ENCODE measurements at places on chromosomes 4 and X.
A peak's percentile ranks its signal among the peaks of the same experiment; 100 is the strongest.

GRCh38 chrX:111244235-111244750, 26.0 kb downstream of the CAPN6 start:
- peak; percentile 4 for DNase-seq

DNA sequence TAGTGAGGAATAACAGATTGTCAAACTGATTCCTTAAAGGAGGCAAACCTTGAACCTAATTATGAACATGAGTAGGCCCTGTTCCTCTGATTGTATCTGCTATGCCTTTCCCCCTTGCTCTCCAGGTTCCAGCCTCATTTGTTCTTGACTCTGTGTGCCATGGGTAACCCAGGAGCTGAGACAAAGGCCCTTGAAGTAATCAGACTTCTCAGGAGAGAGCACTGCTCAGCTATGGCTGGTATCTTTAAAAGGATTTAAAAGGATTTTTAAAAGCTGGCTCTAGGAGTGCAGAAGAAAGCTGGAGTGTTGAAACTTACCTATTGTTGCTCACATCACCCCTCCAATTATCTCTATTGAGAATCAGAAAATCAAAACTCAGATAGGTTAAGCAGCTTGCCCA, 1565.5 kb upstream of the AGA start:
- no peak for DNase-seq

- no peak for DNase-seq
These were observed 105.1 kb downstream of the PHF8 start for GRCh38 chrX:53939127-53939526.

- DNase-seq: no peak
These were observed 109.7 kb downstream of the RTL5 start for GRCh38 chrX:72021975-72022374.

GRCh38 chr4:164221631-164222030, 532.3 kb upstream of the SMIM31 start:
- no peak for DNase-seq

- no peak for DNase-seq
These were observed 652.2 kb upstream of the DIPK2B start for GRCh38 chrX:45852884-45853283.

- DNase-seq: no peak
These were observed 63.2 kb upstream of the STARD8 start for GRCh38 chrX:68584221-68584620.

DNA sequence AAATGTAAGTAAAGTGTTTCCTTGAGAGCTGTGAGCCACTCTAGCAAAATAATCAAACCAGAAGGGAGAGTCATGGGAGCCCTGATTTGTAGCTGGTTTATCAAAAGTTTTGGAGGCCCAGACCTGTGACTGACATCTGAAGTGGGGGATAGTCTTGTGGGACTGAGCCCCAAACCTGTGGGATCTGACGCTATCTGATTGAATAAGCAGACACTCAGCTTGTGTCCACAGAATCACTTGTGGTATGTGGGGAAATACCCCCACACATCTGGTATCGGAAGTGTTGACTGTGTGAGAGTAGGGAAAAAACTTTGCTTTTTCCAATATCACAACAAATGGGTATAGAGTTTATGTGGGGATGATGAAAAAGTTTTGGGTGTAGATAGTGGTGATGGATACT, 35.4 kb downstream of the FUNDC1 start:
- DNase-seq: no peak

- DNase-seq: no peak
These were observed 57.0 kb upstream of the GRPEL1 start for GRCh38 chr4:7124689-7125442.

DNA sequence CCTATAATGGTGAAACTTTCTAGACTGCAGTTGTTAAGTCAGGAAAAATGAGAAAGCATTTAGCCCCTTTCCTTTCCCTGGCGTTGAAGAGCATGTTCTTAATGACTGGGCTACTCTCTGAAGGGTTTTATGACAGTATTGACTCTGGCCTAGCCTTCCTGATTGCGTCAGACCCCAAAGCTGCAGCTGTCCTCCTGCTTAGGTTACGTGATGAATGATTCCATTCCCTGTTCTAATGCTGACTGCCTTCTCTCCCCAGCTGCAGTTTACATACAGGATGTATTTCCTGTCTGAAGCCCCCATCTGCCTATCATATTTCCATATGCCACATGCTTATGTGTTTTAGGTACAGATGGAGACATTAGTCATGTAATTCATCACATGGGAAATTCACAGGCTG, 105.8 kb upstream of the EGFL6 start:
- DNase-seq: peak; percentile 10

GRCh38 chr4:27022963-27023362, 162.3 kb downstream of the STIM2 start:
- DNase-seq: no peak

DNA sequence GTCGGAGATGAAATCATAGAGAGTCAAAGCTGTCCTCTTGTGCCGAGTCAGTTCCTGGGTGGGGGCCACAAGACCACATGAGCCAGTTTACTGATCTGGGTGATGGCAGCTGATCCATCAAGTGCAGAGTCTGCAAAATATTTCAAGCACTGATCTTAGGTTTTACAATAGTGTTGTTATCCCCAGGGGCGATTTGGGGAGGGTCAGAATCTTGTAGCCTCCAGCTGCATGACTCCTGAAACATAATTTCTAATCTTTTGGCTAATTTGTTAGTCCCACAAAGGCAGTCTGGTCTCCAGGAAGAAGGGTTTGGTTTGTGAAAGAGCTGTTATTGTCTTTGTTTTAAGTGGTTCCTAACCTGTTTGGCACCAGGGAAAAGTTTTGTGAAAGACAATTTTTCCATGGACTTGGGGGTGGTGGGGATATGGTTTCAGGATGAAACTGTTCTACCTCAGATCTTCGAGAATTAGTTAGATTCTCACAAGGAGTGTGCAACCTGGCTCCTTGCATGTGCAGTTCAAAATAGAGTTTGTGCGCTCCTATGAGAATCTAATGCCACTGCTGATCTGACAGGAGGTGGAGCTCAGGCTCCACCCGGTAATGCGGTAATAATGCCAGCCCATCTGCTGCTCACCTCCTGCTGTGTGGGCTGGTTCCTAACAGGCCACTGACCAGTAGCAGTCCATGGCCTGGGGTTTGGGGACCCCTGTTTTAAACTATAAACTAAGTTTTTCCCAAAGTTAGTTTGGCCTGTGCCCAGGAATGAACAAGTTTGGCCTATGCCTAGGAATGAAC, 29.2 kb downstream of the METAP1 start:
- DNase-seq: no peak

- no peak for DNase-seq
These were observed 267.5 kb downstream of the FAT4 start for GRCh38 chr4:125582302-125582701.

DNA sequence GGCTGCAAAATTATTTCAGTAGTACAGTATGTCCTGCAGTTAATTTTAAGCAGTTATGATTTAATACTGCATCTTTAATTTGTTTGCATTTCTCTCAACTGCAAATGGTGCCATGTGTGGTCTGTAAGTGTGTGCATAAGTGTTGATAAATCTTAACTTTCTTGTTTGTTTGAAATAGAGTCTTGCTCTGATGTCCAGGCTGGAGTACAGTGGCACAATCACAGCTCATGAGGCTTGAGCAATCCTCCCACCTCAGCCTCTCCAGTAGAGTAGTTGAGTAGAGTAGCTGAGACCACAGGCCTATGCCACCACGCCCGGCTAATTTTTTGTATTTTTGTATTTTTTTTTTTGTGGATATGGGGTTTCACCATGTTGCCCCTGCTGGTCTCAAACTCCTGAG, 322.5 kb upstream of the NR3C2 start:
- DNase-seq: no peak

DNA sequence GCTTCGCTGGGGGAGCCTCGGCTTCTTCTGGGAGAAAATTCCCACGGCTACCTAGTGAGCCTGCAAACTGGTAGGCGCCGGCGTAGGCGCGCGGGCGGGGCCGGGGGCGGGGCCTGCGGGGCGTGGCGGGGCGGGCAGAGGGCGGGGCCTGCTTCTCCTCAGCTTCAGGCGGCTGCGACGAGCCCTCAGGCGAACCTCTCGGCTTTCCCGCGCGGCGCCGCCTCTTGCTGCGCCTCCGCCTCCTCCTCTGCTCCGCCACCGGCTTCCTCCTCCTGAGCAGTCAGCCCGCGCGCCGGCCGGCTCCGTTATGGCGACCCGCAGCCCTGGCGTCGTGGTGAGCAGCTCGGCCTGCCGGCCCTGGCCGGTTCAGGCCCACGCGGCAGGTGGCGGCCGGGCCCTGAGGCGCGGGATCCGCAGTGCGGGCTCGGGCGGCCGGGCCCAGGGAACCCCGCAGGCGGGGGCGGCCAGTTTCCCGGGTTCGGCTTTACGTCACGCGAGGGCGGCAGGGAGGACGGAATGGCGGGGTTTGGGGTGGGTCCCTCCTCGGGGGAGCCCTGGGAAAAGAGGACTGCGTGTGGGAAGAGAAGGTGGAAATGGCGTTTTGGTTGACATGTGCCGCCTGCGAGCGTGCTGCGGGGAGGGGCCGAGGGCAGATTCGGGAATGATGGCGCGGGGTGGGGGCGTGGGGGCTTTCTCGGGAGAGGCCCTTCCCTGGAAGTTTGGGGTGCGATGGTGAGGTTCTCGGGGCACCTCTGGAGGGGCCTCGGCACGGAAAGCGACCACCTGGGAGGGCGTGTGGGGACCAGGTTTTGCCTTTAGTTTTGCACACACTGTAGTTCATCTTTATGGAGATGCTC, at the start of gene HPRT1:
TSS of gene HPRT1 (plus strand) at position 161 of the 857 bp plus-strand sequence. CDS start at position 308, 147 bp downstream.
- DNase-seq: peak; percentile 54

DNA sequence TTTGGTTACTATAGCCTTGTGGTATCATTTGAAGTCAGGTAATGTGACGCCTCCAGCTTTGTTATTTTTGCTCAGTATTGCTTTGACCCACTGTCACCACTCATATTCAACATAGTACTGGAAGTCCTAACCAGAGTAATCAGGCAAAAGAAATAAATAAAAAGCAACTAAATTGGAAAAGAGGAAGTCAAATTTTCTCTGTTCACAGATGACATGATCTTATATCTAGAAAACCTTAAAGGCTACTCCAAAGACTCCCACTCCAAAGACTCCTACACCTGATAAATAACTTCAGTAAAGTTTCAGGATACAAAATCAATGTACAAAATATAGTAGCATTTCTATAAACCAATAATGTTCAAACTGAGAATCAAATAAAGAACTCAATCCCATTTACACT, 348.6 kb downstream of the CXXC4 start:
- DNase-seq: no peak

GRCh38 chr4:120070196-120070595, 3.5 kb upstream of the MAD2L1 start:
- DNase-seq: no peak

DNA sequence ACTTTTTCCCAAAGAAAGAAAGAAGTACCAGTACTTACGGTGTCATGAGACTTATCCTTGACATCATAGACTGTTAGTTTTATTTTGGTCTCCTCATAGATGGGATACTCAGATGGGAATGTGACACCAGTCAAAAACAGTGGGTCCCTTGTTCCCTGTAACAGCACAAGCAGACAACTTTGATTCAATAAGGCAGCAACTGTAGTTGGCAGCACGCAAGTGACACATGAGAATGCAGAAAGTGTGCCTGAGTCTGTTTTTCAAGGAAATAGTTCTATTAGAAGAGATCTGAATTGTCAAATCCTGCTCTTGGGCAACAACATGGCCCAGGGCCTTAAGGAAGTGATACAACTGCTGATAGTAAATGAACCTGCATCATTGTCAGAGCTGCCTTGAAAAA, 443.2 kb downstream of the INPP4B start:
- no peak for DNase-seq

- no peak for DNase-seq
These were observed 95.2 kb downstream of the SNCA start for GRCh38 chr4:89741768-89742167.

DNA sequence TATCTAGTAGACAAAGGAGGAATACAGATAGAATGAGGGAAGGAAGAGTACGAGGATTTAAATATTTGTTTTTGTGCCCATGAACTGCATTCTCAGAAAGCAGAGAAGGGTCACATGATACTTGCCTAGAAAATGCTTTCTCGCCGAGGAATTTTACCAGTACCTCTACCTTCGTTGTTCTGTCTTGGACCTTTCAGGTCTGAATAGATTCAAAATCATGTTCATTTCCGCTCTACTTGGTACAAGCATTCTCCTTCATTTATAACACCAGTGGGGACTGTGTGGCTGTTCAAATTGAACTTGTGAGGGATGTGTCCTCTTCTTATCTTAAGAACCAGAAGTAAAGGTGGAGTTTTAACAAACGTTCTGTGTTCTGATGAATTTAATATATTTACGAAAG, 1.9 kb downstream of the USP38 start:
- no peak for DNase-seq

DNA sequence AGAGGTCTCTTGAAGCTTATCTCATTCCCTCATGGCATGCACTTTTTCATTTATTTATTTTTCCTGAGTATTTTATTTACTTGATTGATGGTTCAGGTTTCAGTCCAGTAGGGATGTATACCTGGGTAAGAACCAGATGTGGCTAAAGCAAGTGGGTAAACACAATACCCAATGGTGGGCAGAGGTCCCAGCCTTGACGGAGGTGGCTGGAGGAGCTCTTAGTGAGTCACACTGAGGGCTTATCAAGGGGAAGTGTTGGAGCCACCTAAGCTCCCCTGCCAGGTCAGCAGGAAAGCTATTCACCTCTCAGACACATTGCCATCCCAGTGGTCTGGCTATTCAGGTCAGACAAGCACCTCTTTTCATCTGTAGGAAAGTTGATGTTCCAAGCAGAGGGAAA, 236.2 kb upstream of the MAGEB16 start:
- DNase-seq: no peak

DNA sequence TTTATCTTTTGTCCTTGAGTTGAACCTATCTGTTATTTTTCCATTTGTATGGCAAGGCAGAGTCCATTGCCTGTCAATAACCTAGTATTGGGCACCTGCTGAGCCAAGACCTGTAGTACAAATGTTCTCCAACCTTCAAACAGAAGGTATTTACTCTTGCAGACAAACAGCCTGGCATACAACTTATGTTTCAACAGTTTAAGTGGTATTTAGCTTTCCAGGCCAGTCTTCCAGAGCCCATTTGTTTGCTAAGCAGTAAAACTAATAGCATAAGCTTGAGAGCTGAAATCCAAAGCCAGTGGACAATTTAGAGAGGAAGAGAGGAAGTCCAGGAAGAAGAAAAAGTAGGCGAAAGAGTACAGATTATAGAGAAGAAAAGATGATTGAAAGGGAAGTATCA, 979.3 kb downstream of the GLUD2 start:
- no peak for DNase-seq

- peak; percentile 84 for DNase-seq
These were observed 4.8 kb upstream of the NKX3-2 start for GRCh38 chr4:13548984-13549546.

GRCh38 chr4:15654593-15655222, 449 bp downstream of the FBXL5 start:
- no peak for DNase-seq

DNA sequence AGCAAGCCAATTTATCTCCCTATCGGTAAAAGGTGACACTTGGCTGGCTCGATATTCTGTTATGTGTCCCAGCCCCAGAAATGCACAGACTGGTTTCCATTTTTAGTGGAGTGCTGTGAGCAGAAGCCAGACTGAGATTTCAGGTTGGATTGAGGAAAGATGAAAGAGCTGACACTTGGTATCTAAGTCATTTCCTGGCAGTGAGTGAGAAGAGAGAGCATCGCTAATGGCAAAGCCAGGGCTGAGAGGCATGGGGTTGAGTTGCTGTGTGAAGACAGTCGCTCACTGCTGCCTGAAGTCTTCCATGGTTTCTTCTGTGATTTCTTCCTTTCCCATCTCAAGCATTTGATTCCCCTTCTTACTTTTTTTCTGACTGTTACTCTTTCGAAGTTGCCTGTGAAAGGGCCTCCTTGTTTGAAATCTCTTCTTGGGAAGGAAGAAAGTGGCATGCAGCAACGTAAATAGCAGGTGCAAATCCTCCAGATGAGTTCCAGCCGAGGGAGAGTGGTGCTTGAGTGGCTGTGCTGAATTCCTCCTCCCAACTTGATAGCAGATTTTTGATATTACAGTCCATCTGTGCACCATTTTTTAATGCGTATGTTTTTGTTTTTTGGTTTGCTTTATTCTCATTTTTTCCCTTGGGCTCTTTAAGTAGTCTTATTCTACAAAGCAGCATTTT, 109.2 kb upstream of the LIMCH1 start:
- no peak for DNase-seq

Data from NCI-H526 treated with DMSO at 0.1 percent for 48 hours (cell line).